NCI-H345 (cell line): ENCODE measurements at places on chromosomes 16 and 17.

DNA sequence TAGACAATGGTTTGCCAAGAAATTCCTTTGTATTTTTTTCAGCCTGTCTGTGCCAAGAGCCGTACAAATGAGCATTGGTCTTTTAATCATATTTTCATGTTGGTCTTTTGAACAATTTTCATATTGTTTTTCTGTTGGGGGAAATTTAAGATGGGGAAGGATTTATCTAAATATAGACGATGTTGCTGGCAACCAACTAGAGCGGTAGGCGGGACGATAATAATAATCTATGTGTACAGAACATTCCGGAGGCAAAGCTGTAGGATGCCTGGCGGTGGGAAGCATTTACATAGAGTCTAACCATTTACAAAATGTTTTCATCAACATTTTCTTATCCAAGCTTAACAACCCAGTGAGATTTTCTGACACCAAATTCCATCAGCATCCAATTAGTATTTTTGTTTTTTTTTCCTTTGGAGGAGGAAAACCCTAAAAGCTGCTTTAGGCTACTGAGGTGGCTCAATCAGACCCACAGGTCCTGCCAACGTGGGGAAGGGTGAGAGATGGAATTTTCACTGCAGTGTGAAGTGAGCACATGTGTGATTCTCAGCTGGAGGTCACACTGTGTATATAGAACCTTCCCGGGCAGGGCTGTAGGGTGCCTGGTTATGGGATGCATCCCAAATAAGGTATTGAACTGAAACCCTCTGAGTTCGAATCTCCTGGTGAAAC lies 11.7 kb upstream of the SEC14L1 start:
- no peak for DNase-seq

DNA sequence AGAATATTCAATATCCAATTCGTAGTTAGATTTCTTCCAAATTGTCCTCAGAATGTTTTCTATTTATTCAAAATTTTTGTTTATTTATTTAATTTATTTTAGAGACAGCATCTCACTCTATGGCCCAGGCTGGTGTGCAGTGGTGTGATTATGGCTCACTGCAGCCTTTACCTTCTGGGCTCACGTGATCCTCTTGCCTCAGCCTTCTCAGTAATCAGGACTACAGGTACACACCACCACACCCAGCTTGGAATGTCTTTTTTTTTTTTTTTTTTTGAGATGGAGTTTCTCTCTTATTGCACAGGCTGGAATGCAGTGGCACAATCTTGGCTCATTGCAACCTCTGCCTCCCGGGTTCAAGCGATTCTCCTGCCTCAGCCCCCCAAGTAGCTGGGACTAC lies 3.5 kb upstream of the DRG2 start:
- DNase-seq, result no peak

DNA sequence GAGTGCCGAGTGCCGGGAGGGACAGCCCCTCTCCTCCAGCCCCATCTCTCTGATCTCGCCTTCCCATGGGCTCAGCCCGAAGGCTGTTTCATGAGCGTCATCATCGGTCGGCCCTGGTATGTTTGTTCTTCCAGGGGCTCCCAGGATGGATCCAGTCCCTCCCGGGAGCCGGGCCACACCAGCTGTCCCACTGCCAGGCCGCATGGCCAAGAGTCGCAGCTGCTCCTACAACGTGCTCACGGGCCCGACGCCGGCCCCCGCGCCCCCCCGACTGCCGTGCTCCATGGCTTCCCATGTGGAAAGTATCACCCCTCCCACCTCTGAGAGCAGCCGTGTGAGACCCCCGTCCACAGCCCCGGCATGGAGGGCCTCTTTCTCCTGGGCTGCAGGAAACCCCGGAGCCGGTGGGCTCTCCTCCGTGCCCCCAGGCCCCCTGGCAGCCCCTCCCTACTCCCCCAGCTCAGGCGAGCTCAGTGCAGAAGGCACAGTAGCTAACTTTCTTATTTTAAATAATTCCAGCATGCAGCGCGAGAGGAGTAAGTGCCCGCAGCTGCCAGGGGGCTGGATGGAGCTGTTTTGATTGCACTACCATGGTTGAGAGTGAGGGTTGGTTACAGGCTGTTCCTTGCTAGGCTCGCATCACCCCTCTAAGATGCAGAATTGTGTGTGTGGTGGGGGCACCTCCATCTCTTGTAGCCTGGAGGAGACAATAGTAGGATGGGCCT lies 26.6 kb upstream of the GSE1 start:
- no peak for DNase-seq

GRCh38 chr16:53768593-53768992 lies 64.6 kb downstream of the FTO start:
- no peak for DNase-seq

DNA sequence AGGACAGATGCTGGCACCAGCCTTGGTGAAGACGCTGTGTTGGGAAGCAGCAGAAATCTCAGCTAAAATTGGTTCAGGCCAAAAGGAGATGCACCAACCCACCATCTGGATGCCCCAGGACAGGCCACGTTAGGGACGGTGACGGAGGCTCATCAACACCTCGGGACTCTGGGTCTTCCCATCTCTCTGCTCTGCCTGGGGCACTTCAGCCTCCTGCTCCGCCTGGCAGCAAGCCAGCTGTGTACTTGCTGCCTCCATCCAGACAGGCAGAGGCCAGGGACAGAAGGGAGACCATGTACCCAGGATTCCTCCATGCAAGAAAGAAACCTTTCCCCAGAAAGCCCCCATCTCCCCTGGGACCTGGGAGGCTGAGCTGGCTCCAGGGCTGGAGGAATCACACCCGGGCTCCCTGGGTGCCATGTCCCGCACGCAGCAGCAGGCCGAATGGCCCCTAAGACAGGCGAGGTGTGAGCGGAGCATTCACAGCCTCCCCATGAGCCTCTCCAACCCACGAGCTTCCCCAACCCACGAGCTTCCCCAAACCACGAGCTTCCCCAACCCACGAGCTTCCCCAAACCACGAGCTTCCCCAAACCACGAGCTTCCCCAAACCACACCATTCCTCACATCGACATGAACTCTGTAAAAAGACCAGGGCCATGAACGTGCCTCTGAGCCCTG lies 274.5 kb downstream of the C16orf95 start:
- DNase-seq, result no peak

- DNase-seq, result no peak
These were observed 1.3 kb downstream of the GNAO1 start for GRCh38 chr16:56192635-56192945.

- DNase-seq, result no peak
These were observed 18.8 kb downstream of the SRP68 start for GRCh38 chr17:76053246-76054111.

DNA sequence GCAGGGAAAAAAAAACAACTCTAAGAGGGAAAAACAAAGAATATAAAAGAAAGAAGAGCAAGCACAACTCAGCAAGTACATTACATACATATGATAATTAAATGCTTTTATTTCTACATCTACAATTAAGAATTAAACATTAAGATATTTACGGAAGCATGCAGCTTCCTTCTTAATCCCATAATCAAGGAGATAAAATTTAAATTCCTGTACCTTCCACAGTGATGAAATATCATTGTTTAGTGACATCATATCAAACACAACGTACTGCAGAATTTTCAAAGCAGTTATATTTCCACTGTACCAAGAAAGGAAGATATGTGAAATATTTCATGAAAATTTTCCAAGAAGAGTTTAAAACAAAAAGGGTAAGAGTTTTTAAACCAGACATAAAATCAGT lies 26.0 kb downstream of the KANSL1 start:
- no peak for DNase-seq

DNA sequence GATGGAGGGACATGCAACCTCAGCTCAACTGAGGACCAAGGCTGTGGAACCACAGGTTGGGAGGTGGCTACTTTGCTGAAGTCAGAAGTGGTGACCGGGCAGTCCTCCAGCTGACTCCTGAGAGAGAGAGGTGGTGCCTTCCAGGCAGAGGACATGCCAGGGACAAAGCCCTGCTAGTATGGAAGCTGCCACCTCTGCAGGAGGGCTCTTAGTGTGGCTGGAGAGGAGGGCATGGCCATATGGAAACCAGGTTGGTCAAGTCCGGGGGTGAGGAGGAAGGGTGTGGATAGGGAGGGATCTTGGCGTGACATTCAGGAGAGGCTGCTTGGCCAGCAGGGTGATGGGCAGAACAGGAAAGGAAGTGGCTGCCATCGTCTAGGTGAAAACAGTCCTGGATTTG lies 5.7 kb downstream of the C16orf86 start:
- DNase-seq, result no peak

DNA sequence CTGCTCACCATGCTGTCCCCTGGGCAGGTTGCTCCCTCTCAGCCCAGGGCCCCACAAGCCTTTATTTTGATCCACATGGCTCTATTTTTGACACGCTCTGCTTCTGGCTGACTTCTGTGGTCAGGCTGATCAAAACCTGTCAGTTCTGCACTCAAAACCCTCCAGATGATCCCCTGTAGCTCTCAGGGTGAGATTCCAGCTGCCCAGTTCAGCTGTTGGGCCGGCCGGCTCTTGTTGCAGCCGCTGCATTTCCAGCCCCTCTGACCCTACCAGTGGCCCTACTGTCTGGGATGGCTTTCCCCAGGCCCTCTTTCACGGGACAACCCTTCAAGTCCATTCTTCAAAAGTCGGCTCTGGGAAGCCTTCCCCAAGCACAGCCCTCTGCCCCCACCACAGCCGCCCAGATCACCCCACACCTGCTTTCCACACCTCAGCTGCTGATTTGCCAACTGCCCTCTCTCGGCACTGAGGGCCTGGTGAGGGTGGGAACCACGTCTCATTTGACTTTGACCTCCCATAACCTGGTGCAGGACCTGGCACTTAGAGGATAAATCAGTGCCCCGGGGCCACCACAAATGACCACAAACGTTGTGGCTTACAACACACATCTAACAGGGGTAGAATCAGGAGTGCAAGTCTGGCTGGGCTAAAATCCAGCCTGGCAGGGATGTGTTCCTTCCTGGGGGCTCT lies 16.3 kb upstream of the CACNG4 start:
- DNase-seq, result no peak

- DNase-seq, result no peak
These were observed 24.1 kb upstream of the CDH5 start for GRCh38 chr16:66342294-66342900.
